ENCODE measurements at places on chromosomes 6 and 20. TPM values are rescaled to one million over a fixed set of nuclear protein-coding genes. Genes with fewer than 3 reads are reported as not detected.

Gene SLC22A2
- total RNA-seq: not detected

Gene ROMO1
- 333 TPM for total RNA-seq

Gene NKX2-2
- not detected for total RNA-seq

Gene OVOL2
- total RNA-seq: 0.38 TPM

Gene GFOD1
- total RNA-seq: 1.8 TPM

Gene LY86
- total RNA-seq: not detected

Gene PDYN
- not detected for total RNA-seq

Gene DEFB132
- total RNA-seq: not detected

Gene JARID2
- total RNA-seq: 9.7 TPM

Gene RIMS1
- total RNA-seq: not detected

Gene KCNQ5
- total RNA-seq: 1.7 TPM

Gene DHX35
- 9.0 TPM for total RNA-seq

Gene RSPO3
- total RNA-seq: 122 TPM

Gene XKR7
- not detected for total RNA-seq

Gene PGC
- not detected for total RNA-seq

Gene DNMT3B
- total RNA-seq: 4.6 TPM

Gene LINC00237
- not detected for total RNA-seq

Gene PRDM13
- total RNA-seq: 1.1 TPM

Gene ENPP5
- total RNA-seq: not detected

Gene SLPI
- 14.6 TPM for total RNA-seq

Gene IMPG1
- total RNA-seq: not detected

Gene ANKEF1
- 7.8 TPM for total RNA-seq

Gene SUMO4
- total RNA-seq: not detected

Gene MAN1A1
- 0.05 TPM for total RNA-seq

Gene RNF39
- total RNA-seq: not detected

Gene CRIP3
- 0.20 TPM for total RNA-seq

Gene PTCHD4
- not detected for total RNA-seq

Gene NOX3
- not detected for total RNA-seq

Gene SLC35F1
- 0.01 TPM for total RNA-seq

Gene ARMC2
- 1.9 TPM for total RNA-seq

Gene FRMD1
- total RNA-seq: 0.02 TPM

Gene GLP1R
- not detected for total RNA-seq

Gene CMTR1
- total RNA-seq: 15.1 TPM

Gene NRN1
- total RNA-seq: 0.79 TPM

Gene TNFRSF6B
- 0.85 TPM for total RNA-seq

Gene DOK5
- not detected for total RNA-seq

Gene NMBR
- not detected for total RNA-seq

Gene SEL1L2
- total RNA-seq: not detected

Gene DAAM2
- not detected for total RNA-seq

Gene SLC2A10
- not detected for total RNA-seq

Gene TRIM10
- not detected for total RNA-seq

Gene SOX18
- 2.3 TPM for total RNA-seq

Gene CST3
- 364 TPM for total RNA-seq

Gene ACSS1
- total RNA-seq: 11.8 TPM

Gene PBOV1
- not detected for total RNA-seq

Gene MAK
- 0.20 TPM for total RNA-seq

Gene COL11A2
- total RNA-seq: 0.77 TPM

Gene CD24
- total RNA-seq: 281 TPM

Gene BMP2
- 0.57 TPM for total RNA-seq

Data from A549 treated with CpdA at 1 μM for 4 hours (cell line).